ENCODE measurements at places on chromosomes 11 and 22.

DNA sequence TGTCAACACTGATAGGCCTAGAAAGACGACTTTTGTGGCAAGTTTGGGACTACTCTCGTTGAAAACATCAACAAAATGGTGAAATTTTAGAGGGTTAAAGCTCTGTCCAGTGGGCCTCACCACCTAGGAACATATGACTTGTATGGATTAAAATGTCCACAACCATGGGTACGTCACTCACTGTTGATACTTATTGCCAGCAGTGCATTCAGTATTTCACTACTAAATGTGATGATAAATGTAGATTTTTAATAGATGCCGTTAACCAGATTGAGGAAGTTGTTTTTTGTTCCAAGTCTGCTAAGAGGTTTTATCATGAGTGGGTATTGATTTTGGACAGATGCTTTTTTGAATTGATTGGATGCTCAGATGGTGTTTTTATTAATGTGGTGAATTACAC lies 33.7 kb downstream of the POLD3 start:
- no peak for DNase-seq

- DNase-seq, result no peak
Measured at GRCh38 chr22:27749597-27750225, 51.8 kb downstream of the MN1 start.

GRCh38 chr22:23292453-23293350 lies 112.4 kb downstream of the BCR start:
- DNase-seq, result no peak

DNA sequence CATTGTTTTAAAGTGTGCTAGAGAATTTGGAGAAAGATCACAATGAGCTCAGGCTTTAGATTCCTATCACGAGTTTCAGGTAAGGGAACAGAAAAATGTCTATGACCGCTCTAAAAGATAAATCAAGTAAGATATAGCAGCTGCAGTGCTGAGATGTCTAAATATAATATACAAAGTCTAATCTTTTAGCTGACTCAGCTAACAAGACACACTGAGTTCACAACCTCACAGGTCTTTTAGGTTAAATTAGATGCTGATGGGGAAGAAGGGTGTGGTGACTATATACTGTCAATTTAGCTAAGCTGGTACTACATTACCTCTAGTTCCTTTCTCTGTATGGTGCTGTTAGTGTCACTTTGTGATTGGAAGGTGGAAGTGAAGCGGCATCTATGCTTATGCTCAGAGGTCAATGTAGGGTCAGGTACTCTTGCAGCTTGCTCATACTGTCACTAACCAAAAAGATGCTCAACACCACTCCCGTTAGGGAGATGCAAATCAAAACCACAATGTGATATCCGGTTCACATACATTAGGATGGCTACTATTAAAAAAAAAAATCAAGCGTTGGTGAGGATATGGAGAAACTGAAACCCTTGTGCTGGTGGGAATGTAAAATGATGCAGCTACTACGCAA lies 283.5 kb downstream of the SWAP70 start:
- DNase-seq, result no peak

GRCh38 chr11:104328512-104328907 lies 164.6 kb upstream of the PDGFD start:
- DNase-seq, result no peak

DNA sequence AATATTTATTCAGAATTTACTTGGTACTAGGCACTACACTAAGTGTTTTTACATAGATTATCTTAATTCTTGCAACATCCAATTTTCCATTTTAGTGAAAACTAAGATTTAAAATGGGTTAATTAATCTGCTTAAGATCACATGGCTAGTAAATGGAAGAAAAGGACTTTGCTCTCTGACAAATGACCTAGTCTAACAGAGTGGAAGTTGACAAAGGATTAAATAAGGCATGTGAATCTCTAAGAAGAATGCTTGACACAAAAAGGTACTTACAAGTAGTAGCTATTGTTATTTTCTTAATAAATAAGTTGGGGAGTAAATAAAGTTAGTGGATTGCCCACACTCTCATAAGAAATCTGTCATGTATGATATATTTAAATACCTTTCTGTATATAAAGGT lies 584.8 kb downstream of the DLG2 start:
- no peak for DNase-seq

GRCh38 chr11:77035039-77035438 lies 841 bp downstream of the B3GNT6 start:
- no peak for DNase-seq

DNA sequence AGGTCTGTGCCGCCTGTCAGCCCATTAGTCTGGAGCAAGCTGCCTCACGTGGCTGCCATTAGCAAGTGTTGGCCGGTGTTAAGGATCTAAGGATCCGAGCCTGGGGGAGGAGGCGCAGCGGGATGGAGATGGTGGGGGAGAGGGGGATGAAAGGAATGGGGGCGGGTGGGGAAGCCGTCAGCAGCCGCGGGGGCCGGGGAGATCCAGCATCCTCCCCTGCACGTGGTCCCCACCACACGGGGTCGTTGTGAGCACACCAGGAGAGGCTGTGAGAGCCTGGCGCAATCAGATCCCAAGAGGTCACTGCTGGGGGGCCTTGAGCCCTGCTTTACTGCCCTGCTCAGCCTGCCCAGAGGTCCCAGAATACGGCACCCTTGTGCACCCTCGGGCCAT lies 7.3 kb downstream of the CABP7 start:
- no peak for DNase-seq

DNA sequence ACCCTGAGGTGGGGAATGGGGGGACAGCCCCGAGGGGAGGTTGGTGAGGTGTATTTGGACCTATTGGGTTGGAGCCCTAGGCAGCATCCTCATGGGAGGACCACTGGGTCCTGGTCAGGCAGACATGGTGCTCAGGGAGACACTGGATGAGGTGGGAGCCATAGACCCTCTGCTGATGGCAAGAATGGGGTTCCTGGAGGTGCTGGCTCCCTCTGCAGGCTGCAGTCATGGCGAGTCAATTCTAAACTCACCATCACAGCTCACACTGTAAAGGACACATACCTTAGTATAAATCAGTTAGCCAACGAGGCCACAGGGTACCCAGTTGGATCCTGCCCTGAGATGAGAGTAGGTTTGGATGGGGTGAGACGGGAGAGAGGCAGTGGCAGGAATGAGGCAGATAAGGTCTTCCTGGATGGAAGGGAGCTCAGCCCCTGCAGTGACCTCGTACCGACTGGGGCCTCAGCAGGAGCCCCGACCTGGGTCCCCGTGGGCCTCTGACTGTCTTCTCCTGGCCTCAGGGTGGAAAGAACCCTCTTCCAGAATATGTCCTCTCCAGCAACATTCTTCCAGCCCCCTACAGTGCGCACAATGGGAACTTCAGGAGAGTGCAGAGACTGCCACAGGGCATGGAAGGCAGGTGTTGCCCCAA lies 1.7 kb upstream of the GAB4 start:
- DNase-seq, result no peak

- DNase-seq, result no peak
Measured at GRCh38 chr11:31995525-31996094, 95.3 kb upstream of the RCN1 start.

DNA sequence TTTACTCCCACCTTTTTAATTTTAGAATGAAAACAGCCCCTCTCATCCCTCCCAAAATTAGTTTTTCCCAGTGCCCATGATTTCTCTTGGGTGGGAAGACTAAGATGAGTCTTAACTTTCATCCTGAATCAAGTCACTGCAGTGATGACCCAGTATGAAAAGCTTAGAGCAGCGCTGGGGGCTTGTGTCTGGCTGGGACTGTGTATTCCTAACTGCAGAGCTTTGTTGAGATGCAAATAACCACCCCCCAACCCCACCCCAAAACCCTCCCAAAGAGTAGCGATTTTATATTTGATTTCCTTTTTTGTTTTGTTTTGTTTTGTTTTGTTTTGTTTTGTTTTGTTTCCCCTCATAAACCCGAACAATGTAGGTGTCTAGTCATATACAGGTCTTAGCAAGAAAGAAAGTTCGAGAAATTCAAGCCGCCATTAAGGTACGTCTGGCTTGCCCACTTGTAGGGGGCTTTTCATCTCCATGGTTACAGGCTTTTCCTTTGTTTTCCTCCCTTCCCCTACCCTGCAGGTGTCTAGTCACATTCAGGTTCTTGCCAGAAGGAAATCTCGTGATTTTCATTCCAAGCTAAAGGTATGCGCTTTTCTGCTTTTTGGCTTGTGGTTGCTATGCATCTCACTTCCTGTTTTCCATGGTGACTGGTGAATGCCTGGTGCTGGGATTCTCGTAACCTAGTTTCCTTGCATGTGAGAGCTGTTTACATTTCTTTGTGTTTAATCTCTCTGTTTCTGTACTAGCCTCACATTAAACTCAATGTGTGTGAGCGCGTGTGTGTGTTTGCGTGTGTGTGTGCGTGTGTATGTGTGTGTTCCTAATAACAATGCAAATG lies 144.6 kb upstream of the RASSF10 start:
- no peak for DNase-seq

Data from activated naive CD4-positive, alpha-beta T cell (primary cell).